ENCODE measurements at places on chromosomes 5 and 9.

GRCh38 chr9:7287986-7288385, 511.6 kb downstream of the DMAC1 start:
- no peak for DNase-seq

DNA sequence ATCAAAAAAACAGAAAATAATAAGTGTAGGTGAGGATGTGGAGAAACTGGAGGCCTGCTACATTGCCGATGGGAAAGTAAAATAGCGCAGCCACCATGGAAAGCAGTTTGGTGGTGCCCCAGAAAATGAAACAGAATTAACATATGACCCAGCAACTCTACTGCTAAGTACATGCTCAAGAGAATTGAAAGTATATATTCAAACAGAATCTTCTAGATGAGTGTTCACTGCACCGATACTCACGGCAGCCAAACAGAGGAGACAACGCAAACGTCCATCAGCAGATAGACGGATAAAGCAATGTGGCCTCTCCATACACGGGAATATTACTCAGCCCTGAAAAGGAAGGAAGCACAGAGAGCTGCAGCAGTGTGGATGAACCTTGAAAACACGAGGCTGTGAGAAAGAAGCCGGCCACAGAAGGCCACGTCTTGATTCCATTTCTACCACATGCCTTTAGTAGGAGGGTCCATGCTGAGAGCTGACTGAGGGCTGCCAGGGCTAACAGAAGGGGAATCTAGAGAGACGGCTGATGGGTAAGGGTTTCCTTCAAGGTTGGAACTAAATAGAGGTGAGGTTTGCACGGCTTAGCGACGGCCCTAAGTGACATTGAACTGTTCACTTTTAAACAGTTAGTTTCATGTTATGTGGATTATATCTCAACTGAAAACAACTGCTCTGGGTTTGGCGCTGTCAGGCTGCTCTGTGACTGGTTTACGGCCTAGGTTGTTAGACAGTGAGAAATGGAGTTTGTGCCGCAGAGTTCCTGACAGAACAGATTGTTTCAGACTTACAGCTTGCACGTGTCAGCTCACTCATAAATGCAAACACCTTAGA, 29.8 kb downstream of the AHRR start:
- no peak for DNase-seq

- no peak for DNase-seq
Observed at GRCh38 chr9:35666045-35666444, 1.1 kb upstream of the ARHGEF39 start.

- no peak for DNase-seq
Observed at GRCh38 chr9:36665387-36665786, 92.7 kb downstream of the MELK start.

- no peak for DNase-seq
Observed at GRCh38 chr9:110308633-110309038, 29.0 kb downstream of the TXNDC8 start.

GRCh38 chr5:97297704-97298091, 114.7 kb upstream of the RIOK2 start:
- DNase-seq, result no peak

GRCh38 chr9:19161257-19162025, 34.1 kb upstream of the PLIN2 start:
- DNase-seq, result no peak

Measured in stimulated activated CD8-positive, alpha-beta memory T cell treated with anti-CD3 and anti-CD28 coated beads, Interleukin-7, amount 100 ng/mL, for 1 hour (primary cell).